MM.1S (cell line): ENCODE measurements at places on chromosomes 1 and 21.

- no peak for DNase-seq
Measured at GRCh38 chr1:153608742-153609584, 4.0 kb downstream of the S100A16 start.

DNA sequence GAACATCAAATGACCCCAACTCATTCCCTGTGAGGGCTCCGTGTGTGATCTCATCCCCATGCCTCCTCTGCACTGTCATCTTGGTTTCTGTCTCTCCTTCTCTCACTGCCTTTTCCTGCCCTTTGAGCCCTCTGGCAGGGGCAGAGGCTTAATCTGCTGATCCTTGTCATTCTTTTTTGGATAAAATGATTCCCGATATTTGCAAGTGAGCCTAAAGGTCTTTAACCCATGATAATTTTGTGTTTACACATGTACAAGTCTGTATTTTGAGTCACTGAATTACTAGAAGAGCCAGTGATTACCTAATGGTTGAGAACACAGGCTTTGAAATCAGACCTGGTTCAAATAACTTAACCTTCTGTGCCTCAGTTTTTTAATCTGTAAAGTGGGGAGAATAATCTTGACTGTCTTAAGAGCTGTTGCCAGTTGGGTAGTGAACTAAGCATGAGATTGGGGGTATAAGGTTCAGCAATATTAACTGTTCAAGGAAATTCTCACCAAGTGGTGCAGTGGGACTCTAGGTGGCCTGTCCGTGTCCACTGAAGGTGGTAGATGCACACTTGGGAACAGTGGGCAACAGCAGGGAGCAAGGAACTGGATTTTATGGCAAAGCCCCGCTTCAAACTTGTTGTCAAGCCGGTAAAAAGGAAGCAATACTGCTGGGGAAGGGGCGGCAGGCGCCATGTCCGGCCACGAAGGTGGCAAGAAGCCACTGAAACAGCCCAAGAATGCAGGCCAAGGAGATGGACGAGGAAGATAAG, 1.6 kb downstream of the ECHDC2 start:
- DNase-seq: no peak

DNA sequence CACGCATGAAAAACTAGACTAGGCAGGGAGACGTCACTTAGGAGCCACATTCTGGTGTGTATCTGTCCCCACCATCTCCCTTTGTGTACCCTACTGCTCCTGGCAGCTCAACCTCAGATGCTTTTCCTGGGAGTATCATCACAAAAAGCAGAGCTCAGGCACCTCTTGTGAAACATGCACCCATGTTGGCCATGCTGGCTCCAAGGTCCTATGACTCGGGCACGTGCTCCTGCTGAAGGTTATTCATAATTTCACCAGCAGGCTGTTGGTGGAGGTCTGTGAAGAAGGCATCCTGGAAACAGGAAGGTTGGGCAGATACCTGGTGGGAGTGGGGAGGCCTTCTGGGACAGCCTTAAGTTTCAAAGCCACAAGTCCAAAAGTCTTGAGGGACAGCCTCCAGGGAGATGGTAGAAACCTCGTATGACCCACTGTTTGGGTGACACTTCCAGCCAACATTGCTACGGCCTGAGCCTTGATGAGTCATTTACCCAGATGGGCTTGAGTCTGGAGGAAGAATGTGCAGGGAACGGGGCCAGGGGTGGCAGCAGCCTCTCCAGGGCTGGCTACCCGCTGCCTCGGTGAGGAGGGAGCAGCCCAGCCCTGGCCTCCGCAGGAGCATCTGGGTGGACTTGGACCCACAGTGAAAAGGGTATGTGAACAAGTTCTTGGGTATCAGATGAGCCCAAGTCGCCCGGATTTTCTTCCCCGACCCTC, 75.8 kb downstream of the PGBD5 start:
- no peak for DNase-seq

GRCh38 chr21:42161401-42161955, 57.5 kb upstream of the ABCG1 start:
- no peak for DNase-seq

GRCh38 chr1:99600782-99601181, 45.1 kb upstream of the PALMD start:
- DNase-seq: no peak

- DNase-seq: no peak
Measured at GRCh38 chr1:48853006-48853405, 76.3 kb upstream of the BEND5 start.

DNA sequence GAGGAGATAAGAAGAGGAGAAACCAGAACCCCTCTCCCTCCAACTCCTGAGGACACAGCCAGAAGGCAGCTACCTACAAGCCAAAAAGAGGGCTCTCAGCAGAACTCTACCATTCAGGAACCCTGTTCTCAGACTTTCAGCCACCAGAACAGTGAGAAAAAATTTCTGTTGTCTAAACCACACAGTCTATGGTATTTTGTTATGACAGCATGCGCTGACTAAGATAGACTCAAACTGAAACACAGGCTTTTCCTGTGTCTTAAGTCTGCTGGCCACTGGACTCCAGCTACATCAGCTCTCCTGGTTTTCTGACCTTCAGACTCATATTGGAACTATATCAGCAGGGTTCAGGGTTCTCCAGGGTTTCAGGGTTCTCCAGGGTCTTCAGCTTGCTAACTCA, 126.5 kb upstream of the TNFSF4 start:
- peak; percentile 60 for DNase-seq

GRCh38 chr1:48036710-48037355, 39.6 kb upstream of the TRABD2B start:
- DNase-seq: no peak

DNA sequence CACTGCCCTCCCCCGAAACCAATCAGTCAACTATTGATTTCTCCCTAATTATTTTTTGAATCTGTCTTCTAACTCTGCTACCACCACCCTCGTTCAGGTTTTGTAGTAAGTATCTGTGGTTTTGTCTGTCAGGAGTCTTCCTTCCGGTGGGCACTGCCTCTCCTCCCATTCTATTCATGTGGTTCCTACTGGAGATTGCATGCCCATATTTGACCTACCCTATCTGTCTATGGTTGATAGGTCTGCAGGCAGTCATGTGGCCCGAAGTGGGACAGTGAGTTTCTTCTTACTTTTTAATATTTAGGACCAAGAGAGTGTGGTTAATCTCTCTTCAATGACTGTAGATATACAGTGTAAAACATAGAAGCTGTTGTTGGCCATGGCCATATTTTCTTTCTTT, 17.8 kb upstream of the MAST2 start:
- DNase-seq: peak; percentile 78

DNA sequence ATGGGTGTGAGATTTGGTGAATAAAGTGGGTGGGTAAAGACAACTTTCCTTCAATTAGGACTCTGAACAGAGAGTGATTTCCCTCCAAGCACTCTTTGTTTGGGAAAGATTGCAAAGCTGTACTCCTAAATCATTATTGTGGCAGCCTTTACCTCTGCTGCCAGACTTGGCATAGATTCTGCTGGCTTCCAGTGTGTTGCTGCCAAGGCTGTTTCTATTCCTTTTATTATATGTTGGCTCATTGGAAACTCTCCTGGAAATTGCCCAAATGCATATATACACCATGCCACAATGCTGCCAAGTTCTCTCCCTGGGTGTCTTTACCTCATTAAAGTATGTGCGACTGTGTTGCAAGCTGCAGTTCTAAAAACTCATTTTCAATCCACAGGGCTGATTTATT, 668.0 kb downstream of the MRPL39 start:
- DNase-seq: no peak

DNA sequence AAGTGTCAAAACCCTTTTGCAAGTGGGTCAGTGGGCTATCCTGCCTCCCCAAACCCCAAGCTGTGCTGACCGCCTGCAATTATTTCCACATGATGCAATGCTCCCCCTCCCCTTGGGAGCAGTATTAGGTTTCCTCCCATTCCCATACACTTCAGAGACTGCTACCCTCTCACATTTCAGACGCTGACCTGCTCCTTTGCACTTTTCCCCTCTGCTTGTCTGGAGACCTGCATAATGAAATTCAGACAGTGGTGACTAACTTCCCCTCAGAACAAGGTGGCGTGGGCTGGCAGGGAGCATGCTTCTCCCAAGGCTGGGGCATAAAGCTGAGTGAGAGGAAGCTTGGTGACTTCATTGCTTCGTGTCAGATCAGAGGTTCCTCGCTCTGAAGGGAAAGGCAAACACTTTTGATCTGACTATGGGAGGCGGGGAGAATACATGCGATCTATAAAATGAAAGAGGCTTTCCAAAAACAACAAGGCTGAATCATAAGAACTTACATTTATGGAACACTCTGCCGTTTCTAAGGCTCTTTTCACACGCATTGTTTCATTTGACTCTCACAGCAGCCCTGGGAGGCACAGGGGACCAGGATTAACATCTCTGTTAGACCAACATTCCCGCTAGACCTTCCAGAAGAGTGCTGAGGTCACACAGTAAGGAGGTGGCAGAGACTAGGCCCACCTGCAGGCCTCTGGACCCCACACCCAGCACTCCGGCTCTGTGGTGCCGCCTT, 27.5 kb upstream of the ROR1 start:
- DNase-seq: no peak

- no peak for DNase-seq
Measured at GRCh38 chr1:213968146-213968825, 19.5 kb upstream of the PROX1 start.

DNA sequence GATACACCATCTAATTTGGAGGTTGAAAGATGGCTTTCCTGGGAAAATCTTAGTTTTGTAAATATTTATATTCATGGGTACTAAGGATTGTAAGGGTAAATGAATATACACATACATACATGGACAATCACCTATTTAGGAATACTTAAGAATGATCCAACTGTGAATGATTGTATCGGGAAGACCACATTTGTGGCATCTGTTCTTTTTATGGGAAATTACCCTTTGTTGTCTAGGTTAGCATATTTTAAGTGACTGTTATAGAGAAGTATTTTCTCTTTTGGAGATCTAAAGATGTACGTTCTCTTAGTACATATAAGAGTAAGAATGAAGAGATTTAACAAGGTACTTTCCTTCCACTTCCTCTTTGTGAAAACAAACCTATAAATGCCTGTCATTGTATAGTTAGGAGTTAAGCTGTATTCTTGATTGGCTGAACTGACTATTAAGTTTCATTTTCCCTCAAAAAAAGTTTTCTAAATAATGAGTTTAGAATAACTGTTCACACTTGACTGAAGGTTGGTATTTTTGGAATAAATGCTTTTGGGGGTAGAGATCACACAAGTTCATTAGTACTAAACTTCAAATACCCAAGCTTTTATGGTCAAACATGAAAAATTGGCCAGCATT, 26.7 kb downstream of the SNX7 start:
- DNase-seq: no peak

GRCh38 chr1:6624710-6625583, at the start of gene THAP3:
THAP3 (plus strand) TSS chr1:6624868; CDS start chr1:6625219, 351 bp downstream.
- DNase-seq: peak; percentile 85

DNA sequence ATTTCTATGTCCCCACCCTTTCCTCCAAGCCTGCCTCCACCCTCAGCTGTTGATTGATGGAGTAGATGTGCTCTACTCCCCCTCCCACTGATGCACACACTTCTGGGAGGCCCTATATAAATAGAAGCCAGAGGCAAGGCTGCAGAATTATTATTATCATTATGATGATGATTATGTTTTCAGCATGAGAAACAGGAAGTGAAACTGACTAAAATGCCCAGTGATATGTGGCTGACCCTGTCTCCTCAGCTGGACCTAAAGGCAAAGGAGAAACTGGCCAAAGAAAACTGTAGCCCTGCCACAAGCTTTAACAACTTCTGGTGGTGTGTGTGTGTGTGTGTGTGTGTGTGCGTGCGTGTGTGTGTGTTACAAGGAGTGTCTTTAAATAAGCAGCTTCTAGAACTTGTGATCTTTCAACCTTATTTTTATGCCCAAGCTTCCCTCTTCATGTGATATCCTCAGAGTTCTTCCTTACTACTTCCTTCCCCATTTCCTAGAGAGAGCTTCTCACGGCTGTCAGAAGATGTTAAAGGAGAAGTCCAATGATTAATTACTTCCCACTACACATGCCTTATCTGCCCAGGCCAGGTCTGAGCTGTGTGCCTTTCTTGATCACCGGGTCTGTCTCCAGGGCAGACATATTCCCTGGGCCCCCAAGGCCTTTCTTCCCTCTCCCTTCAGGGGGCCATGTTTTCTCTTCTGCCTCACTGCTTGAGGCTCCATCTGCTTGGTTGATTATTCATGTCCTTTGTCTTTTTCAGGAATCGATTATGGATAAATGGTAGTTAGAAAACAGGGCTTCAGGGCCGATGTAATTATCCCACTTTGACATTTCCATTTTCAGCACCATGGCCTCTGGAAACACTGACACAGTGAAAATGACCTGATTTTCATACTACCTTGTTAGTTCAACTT, 11.6 kb upstream of the MAPKAPK2 start:
- DNase-seq: peak; percentile 37

GRCh38 chr1:198681831-198682759, 43.3 kb downstream of the PTPRC start:
- DNase-seq: peak; percentile 100

GRCh38 chr1:55040083-55040932, 960 bp downstream of the PCSK9 start:
- no peak for DNase-seq

DNA sequence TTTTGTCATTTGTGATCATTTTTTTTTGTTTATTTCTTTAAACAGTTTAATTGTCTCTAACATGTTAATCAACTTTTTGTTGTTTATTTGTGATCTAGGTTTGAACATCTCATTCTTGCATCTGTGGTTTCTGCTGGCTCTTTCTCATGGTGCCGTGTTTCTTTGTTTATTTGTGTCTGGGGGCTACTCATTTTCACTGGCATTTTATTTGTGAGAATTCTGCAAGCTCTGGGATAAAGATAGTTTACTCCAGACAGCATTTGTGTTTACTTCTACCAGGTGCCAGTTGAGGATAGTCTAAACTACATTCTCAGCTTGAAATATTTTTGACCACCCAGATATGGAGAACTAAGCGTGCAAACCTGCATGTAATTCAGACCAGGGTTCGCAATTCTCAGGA, 508.6 kb downstream of the KIF26B start:
- no peak for DNase-seq

DNA sequence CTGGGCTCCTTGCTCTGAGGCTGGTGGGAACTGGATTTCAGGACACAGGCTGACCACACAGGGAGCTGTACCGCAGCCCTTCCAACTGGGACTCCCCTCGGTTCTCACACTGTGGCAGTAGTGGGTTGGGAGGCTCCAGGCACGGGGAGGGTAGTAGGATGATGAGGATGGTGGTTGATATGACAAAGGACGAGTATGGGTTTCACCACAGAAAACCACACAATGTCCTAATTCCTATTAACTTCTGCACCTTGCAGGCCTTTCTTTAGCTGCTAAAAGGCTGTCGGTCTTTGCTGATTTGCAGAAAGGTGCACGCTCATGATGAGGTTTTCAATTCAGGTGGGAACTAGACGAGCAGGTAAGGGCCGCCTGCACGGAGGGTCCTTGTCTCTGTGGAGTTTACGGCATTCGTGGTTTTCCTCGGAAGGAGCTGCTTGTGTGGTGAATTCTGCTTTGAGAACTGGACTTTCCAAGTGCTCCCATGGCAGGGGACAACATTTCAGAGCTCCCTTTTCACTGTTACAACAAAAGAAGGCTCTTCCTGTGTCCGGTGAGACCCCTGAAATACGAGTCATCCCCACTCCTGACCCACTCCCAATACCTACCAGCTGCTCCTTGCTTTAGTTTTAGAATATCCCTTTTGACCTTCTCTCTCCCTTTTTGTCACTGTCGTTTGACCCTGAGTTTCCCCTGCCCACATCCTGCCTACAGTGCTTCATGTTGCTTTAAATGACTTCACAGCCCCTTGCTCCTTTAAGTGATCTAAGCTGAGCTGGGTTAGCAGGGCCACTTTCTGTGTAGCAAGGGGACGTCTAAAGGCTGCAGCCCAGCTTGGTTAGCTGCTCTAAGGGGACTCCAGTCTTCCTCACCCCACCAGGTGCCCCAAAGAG, 125.1 kb downstream of the MRPS6 start:
- DNase-seq: no peak

GRCh38 chr1:101506541-101507164, 269.8 kb downstream of the S1PR1 start:
- peak; percentile 20 for DNase-seq

- DNase-seq: no peak
Measured at GRCh38 chr21:38965241-38965640, 159.5 kb downstream of the ETS2 start.
